Naive thymus-derived CD4-positive, alpha-beta T cell (primary cell): ENCODE measurements at places on chromosomes 6 and 20.
A peak's percentile ranks its signal among the peaks of the same experiment; 100 is the strongest.

- no peaks in the 10 kb centered on the region for H3K27me3 ChIP-seq
- H3K4me3 ChIP-seq, result no peak overlapping the region
- no peaks in the 10 kb centered on the region for H3K36me3 ChIP-seq
- no peak overlapping the region for H3K27ac ChIP-seq
Measured at GRCh38 chr6:53815381-53816119, 20.7 kb downstream of the LRRC1 start.

DNA sequence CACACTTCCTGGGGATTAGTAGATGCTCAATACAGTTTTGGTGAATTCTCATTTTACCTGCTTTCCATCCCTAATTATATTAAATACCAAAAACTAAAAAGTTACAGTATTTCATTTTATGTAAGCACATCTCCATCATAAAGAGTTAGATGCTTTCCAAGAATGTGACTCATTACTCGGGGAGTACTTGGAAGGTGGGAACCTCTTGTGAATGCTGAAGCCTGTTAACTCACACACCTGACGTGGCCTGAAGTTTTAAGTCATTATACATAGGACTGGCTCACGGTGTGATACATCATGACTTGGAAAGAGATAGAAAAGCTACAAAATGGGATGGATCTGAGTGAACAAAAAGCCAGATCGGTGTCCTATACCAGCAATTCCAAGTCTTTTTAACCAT is 2.2 kb upstream of the OSER1 start:
- H3K27me3 ChIP-seq, result no peaks in the 10 kb centered on the region
- peak overlapping the region; percentile 97 for H3K27ac ChIP-seq
- H3K4me1 ChIP-seq, result peaks cover 33% of the 10 kb centered on the region
- no peaks in the 10 kb centered on the region for H3K36me3 ChIP-seq

DNA sequence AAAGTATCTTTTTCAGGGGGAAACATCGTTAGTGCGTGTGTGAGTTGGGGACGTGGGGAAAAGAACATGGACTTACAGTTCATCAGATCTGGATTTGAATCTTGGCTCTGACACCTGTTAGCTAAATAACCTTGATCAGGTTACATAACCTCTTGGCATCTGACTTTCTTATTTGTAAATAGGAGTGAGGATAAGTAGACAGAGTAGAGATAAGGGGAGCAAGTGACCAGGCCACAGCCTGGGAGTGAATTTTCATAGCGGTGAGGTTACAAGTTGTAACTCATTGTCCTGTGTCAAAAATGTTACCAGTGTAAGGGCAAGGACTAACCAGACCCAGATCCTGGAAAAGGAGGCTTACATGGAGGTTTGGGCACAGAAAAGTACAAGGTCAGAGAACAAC is 733.5 kb upstream of the MMS22L start:
- no peaks in the 10 kb centered on the region for H3K36me3 ChIP-seq
- no peaks in the 10 kb centered on the region for H3K4me1 ChIP-seq
- H3K27ac ChIP-seq, result no peak overlapping the region
- no peaks in the 10 kb centered on the region for H3K27me3 ChIP-seq
- no peak for DNase-seq

DNA sequence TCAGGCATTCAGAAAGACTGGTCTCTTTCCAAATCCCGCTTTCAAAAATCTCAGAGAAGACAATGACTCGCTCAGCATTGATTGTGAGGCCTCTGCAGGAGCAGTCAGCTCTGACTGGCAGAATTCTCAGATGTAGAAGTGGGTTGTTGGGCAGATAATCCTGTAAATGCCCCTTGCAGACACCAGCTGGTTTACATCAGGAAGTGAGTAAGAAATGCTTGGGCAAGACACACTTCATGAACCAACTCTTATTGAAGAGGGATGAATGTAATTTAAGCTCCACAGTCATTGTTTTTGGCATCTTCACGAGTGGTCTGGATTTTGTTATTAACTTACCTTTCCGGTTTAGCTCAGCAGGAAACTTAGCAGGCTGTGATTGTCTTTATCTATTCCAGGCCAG is 166.6 kb downstream of the PLCB4 start:
- H3K36me3 ChIP-seq, result no peaks in the 10 kb centered on the region
- H3K4me1 ChIP-seq, result no peaks in the 10 kb centered on the region
- no peak overlapping the region for H3K27ac ChIP-seq

GRCh38 chr20:5528719-5529256 is 212.0 kb upstream of the PROKR2 start:
- no peaks in the 10 kb centered on the region for H3K27me3 ChIP-seq
- no peaks in the 10 kb centered on the region for H3K36me3 ChIP-seq

GRCh38 chr6:154157082-154157481 is 118.0 kb downstream of the OPRM1 start:
- H3K4me1 ChIP-seq, result peaks cover 24% of the 10 kb centered on the region
- no peaks in the 10 kb centered on the region for H3K36me3 ChIP-seq
- H3K4me3 ChIP-seq, result peak overlapping the region; percentile 57
- peak overlapping the region; percentile 71 for H3K27ac ChIP-seq
- H3K27me3 ChIP-seq, result no peaks in the 10 kb centered on the region

DNA sequence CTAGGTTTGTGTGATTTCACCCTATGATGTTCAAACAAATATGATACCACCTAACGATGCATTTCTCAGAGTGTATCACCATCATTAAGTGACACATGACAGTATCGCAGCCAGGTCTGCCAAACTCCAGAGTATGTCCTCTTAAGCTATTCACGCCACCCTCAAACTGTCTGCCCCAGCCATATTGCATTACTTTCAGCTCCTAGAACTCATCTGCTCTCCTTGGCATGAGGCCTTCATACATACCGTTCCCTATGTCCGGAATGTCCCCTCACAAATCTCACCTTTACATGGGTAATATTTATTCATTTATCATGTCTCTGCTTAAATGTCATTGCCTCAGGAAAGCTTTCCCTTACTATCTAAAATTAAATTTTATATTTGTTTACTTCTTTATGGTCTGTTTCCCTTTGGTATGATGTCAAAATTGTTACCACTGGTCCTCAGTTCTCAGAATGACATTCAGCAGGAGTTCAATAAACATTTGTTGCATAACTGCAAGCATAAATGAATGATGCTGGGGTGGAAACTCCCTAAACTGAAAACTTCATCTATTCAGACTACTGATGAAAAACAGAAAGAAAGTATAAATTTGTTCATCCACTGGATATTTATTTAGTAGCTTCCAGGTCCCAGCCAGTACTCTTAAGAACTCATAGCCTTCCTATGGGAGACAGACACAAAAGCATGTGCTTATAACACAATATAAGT is 3.2 kb downstream of the SESN1 start:
- DNase-seq, result no peak
- no peak overlapping the region for H3K4me3 ChIP-seq
- no peaks in the 10 kb centered on the region for H3K36me3 ChIP-seq
- H3K4me1 ChIP-seq, result peaks cover 29% of the 10 kb centered on the region
- no peaks in the 10 kb centered on the region for H3K27me3 ChIP-seq
- H3K27ac ChIP-seq, result no peak overlapping the region

DNA sequence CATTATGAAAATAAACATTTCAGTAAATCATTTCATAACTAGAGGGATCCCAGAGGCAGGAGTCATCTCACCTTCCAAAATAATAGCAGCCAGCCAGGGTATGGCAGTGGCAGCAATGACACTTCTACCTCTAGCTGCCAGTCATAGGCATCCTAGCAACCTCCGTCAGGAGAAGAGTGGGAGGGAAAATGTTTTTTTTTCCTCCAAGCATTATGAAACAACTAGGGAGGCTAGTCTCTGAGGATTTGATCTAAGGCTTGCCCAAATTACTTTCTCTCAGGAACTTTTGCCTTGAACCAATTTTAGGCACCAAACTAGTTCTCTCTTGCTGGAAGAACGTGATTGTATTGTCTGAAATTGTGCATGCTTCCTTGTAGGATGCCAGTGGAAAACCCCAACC is 208.7 kb upstream of the PREP start:
- no peaks in the 10 kb centered on the region for H3K4me1 ChIP-seq
- H3K27ac ChIP-seq, result no peak overlapping the region
- no peak overlapping the region for H3K4me3 ChIP-seq
- DNase-seq, result no peak
- H3K27me3 ChIP-seq, result no peaks in the 10 kb centered on the region

DNA sequence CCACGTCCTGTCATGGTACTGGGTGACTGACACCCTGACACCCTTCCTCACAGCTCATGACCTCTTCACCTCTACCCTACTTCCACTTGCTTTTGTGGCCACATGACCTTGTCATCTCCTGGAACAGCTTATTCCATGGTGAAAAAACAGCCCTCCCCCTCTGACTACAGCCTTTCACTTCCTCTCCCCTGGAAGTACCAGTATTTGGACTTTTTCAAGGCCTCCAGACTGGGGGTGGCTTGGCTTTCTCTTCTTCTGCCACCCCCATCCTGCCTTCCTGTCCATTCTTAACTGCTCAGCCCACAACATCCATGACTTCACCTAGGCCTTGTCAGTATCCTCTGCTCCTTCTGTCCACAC is 168.4 kb downstream of the CARMIL1 start:
- no peak overlapping the region for H3K27ac ChIP-seq
- no peaks in the 10 kb centered on the region for H3K27me3 ChIP-seq
- no peaks in the 10 kb centered on the region for H3K36me3 ChIP-seq
- peaks cover 10% of the 10 kb centered on the region for H3K4me1 ChIP-seq
- no peak overlapping the region for H3K4me3 ChIP-seq
- DNase-seq, result no peak

DNA sequence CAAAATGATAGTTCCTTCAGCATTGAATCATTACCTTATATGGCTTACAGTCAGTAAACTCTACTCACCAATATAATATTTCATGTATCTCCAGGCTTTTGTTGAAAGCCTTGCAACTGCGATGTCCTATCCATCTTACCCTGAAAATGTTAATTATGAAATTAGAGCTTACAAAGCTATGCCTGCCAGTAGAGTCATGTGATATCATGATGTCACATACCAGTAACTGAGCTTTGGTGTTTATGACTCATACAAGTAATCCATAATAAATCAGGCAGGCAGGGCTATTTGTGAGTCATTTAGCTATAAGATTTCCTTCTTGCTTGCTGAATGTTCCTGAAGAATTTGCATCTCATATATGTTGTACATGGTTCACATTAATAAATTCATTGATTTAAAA is 44.9 kb upstream of the FAM83B start:
- no peaks in the 10 kb centered on the region for H3K36me3 ChIP-seq
- H3K27ac ChIP-seq, result no peak overlapping the region
- H3K4me3 ChIP-seq, result no peak overlapping the region
- no peaks in the 10 kb centered on the region for H3K4me1 ChIP-seq
- no peak for DNase-seq
- H3K27me3 ChIP-seq, result no peaks in the 10 kb centered on the region

- H3K4me3 ChIP-seq, result no peak overlapping the region
- no peak for DNase-seq
- no peaks in the 10 kb centered on the region for H3K4me1 ChIP-seq
- no peaks in the 10 kb centered on the region for H3K36me3 ChIP-seq
- no peak overlapping the region for H3K27ac ChIP-seq
Measured at GRCh38 chr6:159943101-159943632, 25.7 kb upstream of the IGF2R start.

- no peaks in the 10 kb centered on the region for H3K36me3 ChIP-seq
- H3K27ac ChIP-seq, result no peak overlapping the region
- no peaks in the 10 kb centered on the region for H3K27me3 ChIP-seq
- H3K4me1 ChIP-seq, result no peaks in the 10 kb centered on the region
Measured at GRCh38 chr6:148286563-148286962, 56.1 kb upstream of the SASH1 start.

DNA sequence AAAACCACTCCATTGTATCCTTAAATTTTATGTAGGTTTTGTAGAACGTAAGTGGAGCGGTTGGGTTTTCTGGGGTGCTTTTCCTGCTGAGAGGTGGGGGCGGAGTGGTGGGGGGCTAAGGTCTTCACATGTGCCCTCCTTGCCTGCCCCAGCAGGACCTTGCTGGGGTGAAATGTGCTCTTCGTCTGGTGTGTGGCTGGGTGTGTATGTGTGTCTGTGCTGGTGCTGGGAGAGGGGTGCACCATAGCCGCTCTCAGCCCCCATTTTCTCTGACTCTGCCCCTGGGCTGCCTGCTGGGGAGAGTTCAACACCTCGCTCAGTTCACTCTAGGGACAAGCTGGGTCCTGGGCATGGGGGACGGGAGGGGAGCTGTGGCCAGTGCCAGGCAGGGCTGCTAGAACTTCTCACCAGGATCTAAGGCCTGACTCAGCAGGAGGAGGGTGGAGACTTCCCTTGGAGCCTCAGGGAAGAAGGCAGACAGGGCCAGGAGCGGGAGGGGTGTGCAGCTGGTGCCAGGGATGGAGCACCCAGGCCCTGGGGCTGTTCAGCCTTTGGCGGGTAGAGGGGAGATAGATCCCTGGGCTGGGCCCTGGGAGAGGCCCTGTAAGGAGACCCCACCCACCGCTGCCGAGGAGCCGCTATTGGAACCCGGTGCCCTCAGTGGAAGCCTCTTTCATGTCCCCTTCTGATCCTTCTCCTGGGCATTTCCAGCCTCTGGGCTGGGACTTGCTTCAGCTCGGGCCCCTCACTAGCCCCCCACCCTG is 4.8 kb downstream of the SOX18 start:
- H3K36me3 ChIP-seq, result no peaks in the 10 kb centered on the region
- no peaks in the 10 kb centered on the region for H3K27me3 ChIP-seq
- DNase-seq, result no peak
- H3K4me1 ChIP-seq, result peaks cover 21% of the 10 kb centered on the region
